Inflammatory macrophage treated with lipopolysaccharide for 4 hours (primary cell): ENCODE measurements at places on chromosomes 12 and 14.

DNA sequence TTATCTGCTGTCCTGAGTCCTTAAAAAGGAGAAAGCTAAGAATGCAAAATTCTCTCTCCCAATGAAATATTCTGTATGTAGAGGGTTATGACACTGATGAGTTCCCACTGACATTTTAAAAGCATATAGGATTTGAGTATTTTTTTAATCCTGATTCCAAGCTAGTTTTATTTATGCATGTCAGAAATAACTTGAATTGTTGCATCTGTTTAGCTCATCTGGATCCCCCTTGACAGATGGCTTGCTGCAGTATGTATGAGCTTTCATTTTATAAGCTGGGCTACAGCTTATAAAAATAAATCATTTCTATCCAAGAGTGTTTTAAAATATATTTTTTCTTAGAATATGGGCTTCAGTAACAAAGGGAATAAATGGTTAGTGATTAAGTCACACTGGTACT lies 495.3 kb downstream of the NELL2 start:
- no peak for DNase-seq

DNA sequence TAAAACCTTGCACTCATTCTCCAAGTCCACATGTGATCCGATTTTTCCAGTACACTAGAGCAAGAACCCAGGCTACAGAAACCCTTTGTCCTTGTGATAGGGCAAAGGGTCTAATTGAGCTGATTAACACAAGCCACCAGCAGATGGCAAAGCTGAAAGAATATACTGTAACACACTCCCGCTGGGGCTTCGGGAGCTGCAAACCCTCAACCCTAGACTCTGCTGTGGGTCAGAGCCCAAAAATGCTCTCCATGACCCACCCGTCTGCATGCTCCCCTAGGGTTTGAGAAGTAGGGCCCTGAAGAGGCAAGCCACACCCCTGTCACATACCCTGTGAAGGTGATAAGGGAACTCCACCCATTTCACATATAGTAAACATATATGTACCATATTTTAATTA lies 33.6 kb upstream of the PCNX1 start:
- peak; percentile 39 for DNase-seq

- DNase-seq = peak; percentile 75
Measured at GRCh38 chr12:53213348-53213747, 6.3 kb upstream of the ITGB7 start.

DNA sequence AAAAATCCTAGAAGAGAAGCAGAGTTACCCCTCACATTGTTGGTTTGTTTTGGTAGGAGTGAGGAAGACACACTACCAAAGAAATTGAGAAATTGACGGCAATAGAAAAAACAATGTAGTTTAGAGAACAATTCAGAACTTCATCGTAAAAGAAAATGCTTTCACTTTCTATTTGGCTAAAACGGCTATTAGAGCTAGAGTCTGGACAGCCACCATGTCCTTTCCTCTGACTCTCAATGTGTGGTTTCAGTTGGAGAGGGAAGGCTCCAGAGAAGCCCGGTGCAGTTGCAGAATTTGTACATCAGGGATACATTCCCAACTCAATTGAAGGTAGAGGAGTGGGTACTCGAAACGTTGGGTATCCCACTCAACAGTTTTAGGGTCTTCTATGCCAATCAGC lies 535.3 kb downstream of the GALC start:
- DNase-seq = no peak

GRCh38 chr12:62763312-62763711 lies 171.6 kb downstream of the PPM1H start:
- no peak for DNase-seq

- DNase-seq = no peak
Measured at GRCh38 chr12:47238669-47239114, 158.9 kb upstream of the AMIGO2 start.

- peak; percentile 15 for DNase-seq
Measured at GRCh38 chr12:67804168-67804567, 155.6 kb downstream of the DYRK2 start.

DNA sequence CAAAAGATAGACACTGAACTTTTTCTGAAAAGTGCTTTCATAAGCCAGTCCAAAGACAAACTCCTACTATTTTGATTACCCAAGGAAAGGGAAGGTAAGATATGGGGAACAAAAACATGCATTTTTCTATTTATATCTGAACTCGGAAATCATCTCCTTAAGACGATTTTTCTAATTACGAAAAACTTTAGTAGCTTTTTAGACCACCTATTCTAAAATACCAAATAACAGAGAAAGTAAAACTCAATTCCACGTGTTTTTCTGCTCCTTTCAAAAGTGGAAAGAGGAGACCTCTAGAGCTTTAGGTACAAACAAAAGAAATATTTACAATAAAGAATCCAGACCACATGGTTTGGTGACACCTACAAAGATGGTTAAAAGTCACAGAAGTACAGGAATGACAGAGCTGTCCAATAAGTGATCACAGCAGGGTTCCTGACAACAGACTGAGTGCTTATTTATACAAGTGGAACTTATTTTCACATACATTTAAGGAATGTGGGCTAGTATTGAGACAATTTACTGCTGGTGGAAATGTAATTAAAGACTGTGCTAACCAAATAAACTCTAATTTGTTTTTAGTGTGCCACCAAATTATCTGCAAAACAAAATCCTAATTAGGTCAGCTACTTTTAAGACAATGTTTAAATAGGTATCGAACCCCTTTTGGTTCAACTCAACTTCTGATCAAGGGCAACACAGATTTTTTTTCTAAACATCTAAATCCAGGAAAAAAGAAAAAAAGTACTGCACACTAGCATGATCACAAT lies 2.4 kb downstream of the LRIG3 start:
- no peak for DNase-seq

GRCh38 chr12:108972358-108972757 lies 48.5 kb downstream of the SVOP start:
- no peak for DNase-seq

DNA sequence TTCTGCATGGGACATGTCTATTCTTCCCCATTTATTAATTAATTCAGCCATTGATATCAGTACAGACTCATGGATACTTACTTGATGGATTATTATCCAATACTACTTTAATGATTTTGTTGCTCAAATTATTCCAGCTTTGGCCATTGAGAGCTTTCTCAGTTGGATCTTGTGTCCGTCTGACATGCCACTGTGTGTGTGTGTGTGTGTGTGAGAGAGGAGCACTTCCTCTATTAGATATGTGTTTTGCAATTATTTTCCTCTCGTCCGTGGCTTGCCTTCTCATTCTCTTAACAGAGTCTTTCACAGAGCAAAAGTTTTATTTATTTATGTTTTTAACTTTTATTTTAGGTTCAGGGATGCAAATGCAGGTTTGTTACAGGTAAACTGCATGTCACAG lies 194.2 kb downstream of the ADGRD1 start:
- peak; percentile 85 for DNase-seq

DNA sequence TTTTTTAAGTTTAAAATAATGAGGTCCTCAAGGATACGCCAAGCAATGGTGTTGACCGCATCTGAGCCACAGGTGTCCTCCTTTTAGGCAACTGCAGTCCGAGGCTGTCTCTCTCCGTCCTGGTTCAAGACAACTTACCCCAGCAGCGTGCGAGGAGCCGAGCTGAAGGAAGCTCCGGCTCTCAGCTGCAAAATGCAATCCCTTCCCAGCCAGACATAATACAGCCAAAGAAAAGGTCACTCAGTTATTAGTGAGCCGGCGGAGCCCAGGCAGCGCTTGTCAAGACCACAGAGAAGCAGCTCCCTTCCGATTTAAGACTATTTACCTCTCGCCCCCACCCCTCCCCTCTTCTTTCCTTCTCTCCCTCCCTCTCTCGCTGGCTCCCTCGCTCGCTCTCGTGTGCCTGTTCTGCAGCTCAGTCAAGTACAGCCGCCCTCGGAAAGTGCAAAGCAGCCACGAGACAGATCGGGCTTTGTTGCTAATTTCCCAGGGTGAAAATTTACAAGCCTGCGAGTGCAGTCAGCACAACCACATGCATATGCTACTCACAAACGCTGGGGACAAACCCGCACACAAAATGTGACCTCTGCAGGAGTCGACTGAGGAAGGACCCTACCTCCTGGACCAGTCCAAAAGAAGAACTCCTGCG lies 363 bp upstream of the LMO3 start:
- no peak for DNase-seq

DNA sequence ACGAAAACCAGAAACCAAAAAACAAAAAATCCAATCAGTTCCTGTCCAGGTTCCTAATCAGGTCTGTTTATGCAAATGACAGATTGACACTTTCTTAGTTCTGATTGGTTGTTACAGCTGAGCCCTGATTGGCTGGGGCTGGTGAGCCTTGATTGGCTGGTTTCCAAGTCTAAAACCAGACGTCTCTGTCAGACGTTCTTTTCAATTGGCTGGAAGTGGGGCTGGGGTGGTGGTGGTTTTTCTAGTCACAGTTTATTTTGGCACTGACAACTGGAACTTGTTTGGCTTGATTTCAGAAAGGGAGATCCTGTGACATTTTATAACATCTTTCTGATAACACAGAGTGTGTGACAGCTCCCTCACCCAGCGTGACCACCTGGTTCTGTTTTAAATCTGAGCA lies 36.1 kb upstream of the PRICKLE1 start:
- no peak for DNase-seq

DNA sequence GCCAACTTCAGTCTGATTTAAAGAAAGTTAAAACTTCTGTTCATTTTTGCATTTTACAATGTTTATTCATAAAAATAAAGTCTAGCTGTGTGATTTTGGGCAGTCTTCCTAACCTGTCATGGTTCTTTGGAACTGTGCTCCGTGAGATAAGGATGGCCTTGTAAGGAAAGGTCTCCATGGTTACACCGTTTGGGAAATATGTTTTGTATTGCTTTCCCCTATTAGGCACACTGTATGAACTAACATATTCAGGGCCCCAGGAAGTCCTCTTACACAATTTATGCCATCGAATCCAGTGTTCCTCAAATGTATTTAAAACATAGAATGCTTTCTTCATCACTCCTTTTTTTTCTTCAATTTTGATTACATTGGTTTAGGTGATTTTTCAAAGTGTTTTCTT lies 54.5 kb downstream of the APAF1 start:
- peak; percentile 68 for DNase-seq
